ENCODE measurements at places on chromosomes 12 and 14.

DNA sequence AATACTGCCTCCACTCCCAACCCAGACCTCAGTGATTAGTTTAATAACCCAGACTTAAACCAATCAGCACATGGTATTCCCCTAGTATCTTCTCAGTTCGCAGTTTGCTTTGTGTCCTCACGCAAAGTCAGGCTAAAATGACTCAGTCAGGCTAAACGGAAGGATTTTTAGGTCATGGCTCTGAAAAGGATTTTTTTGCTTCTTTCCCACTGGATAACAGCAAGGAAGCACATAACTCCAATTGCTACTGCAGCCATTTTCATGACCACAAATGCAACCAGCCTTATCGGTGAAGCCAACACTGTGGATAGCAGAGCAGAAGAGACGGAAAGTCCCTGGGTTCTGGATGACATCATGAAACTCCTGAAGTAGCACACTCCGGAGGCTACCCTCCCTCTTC is 67.7 kb downstream of the ZC3H14 start:
- DNase-seq: no peak

DNA sequence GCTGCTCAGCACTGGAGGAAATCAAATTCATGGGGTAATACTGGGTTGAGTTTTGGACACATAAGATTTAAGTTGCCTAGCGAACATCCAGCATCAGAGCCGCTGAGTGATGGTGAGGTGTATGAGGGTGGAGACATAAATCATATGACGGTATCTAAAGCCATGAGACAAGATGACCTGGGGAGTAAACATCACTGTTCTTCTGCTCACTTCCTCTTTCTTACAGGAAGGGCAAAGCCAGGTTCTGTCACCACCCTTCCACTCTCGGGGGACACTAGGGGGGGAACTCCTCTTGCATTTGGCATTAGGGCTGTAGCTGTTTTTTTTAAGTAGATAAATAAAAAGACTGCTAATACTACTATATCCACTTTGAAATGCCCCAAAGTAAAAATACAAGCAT is 24.0 kb downstream of the PRDM4 start:
- no peak for DNase-seq

DNA sequence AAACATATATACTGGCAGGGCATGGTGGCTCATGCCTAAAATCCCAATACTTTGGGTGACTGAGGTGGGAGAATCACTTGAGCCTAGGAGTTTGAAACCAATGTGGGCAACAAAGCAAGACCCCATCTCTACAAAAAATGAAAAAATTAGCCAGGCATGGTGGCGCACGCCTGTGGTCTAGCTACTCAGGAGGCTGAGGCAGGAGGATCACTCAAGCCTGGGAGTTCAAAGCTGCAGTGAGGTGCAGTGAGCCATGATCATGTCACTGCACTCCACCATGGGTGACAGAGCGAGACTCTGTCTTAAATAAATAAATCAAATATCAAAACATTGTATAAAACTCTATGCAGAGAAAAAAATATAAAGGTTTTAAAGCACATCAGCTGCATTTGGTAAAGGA is 5.2 kb downstream of the FMNL3 start:
- no peak for DNase-seq

- DNase-seq: no peak
Measured at GRCh38 chr14:105102893-105103292, 37.7 kb upstream of the GPR132 start.

- no peak for DNase-seq
Measured at GRCh38 chr12:125187148-125187745, 122.0 kb downstream of the AACS start.

DNA sequence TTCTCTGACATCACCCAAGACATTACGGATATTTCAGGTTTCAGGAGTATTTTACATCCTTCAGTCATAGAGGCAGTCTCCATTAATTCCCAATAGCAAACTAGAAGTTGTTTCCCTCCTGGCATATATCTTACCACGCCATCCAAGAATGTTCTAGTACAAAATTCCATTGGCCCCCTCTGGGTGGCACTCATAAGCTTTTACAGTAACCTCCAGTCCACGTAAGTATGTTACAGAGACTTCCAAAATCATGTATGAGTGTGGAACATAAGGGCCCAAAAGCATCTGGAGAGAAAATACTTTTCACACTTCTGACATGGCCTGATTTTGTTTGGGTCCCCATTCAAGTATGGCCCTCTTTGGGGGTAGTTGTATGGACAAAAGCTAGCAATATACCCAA is 58.1 kb upstream of the DHRS4 start:
- no peak for DNase-seq

GRCh38 chr12:89069431-89069830 is 282.9 kb downstream of the DUSP6 start:
- no peak for DNase-seq

DNA sequence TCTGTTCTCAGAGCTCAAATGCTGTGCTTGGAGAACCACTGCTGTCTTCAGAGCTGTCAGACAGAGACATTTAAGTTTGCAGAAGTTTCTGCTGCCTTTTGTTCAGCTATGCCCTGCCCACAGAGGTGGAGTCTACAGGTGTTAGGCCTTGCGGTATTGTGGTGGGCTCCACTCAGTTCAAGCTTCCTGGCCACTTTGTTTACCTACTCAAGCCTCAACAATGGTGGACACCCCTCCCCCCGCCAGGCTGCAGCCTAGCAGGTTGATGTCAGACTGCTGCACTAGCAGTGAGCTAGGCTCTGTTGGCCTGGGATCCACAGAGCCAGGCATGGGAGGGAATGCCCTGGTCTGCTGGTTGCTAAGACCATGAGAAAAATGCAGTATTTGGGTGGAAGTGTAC is 323.8 kb downstream of the BCAT1 start:
- no peak for DNase-seq

DNA sequence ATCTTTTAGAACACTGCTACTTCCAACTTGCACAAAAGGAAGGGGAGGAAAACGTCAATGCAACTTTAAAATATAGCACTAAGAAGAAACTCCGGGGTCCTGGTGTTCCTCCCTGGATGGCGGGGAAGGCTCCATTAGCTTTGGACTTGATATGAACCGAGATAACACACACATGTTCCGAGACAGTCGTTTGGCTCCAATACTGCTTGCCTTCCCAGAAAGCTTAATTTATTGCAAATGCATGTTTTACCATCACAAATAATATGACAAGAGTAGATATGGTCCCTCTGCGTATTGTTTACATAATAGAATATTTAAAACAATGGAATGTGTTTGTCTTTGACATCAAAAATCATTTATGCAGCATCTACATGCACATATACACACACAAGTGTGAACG is 87.6 kb upstream of the CLMN start:
- no peak for DNase-seq

DNA sequence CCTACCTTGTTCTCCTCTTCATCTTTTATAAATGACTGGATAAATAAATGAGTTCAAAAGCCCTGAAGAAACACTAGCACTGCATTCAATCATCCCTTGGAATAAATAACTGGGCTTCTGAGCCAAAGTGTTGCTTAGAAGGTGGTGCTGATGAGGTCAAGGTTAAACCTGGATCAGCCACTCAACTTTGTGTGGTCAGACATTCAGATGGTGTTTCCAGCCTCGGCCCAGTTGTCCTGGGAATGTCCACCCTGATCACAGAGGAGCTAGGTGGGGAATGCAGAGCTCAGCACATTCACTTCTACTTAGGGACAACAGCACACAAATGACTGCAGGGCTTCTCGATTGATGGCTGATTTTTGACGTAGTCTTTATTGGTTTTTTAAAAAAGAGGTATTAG is 88.7 kb downstream of the SLC8A3 start:
- DNase-seq: no peak
